Activated T-cell treated with anti-CD3 and anti-CD28 coated beads, Interleukin-2, amount 50 U/mL, for 4 hours (primary cell): ENCODE measurements at places on chromosomes 1 and 21. TPM values are rescaled to one million over a fixed set of nuclear protein-coding genes. Genes with fewer than 3 reads are reported as not detected.

DNA sequence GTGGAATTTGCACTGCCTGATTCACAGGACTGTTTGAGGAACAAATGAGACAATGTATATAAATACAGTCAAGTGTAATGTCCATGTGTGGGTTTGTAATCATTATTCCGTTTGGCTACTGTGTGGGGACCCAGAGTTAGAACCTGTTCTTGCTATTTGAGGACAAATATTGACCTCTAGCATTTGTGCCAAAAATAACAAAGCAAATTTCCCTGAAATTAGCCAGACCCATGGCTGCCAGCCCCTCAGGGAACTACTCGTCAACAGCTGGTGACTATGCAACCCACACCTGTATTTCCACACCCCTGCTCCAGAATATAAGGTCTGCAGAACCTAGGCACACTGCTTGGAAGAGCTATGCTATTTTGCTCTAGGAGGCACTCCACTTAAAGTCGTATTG, 70.7 kb downstream of the KCNJ6 start:
- no peak for DNase-seq

DNA sequence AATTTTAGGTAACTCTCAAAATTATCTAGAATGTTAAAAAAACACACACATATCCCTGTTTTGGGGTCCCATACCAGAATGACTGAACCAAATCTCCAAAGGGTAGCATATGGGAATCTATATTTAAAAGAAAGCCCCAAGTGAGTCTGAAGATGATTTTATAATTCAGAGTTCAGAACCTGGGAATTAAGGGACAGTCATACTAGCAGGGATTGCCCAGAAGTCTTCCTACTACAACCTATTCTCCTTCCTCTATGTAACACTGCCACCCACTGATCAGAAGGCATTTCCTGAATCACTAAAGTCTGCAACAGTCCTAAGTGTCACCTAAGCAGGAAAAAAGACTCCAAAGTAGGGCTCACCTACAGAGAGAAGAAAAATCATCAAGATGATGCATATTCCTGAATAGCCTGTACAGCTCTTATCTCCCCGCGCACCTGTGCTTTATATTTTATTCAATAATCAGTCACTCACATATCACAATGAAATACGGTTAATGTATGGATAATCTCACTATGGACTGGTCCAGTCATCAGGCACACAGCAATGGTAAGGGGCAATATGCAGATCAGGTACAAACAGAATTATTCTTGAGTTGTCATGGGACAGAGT, 4.9 kb downstream of the RGS1 start:
- no peak for DNase-seq

- DNase-seq: no peak
These were observed 150.3 kb downstream of the HMGB4 start for GRCh38 chr1:34013958-34014737.

DNA sequence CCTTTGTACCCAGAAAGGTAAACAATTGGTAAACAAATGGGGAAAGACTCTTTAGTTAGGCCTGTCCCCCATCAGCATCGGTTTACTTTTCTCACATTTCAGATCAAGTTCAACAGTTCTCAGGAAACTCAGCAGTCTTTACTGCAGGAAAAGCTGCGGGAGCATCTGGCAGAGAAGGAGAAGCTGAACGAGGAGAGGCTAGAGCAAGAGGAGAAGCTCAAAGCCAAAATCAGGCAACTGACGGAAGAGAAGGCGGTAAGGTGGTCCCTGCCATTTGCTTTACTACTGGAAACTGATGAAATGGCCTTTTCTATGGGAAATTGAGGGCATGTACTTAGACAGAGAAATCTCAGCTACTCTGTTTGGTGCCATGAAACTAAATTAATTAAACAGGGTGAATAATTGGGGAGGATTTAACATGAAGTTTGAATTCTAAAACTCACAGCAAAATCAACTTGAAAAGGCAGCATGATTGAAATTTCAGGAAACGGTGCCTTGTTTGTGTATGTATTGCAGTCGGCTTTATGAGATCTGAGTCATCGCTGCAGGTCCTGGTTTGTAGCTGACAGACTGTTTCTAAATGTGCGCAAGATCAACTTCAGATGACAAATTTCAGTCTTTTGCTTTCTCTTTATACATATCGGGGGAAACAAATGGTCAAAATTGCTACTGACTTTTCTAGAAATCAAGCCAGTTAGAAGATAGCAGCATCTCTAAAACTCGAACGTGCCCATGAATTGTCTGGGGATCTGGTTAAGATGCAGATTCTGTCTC, 67.9 kb upstream of the EFHD2 start:
- DNase-seq: no peak

GRCh38 chr1:180881806-180882509, 30.7 kb upstream of the KIAA1614 start:
- no peak for DNase-seq

DNA sequence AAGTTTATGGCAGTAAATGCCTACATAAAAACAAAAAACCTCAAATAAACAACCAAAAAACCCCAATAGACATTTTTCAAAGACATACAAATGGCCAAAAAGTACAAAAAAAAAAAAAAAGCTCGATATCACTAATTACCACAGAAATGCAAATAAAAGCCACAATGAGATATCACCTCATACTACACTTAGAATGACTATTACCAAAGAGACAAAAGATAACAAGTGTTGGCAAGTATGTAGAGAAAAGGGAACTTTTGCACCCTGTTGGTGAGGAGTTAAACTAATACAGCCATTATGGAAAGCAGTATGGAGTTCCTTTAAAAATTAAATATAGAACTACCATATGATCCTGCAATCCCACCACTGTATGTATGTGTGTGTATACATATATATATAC, 21.1 kb downstream of the SLC25A24 start:
- no peak for DNase-seq

- DNase-seq: no peak
These were observed 375.4 kb downstream of the COL11A1 start for GRCh38 chr1:102732927-102733326.

GRCh38 chr1:201450721-201451291, 18.2 kb downstream of the PHLDA3 start:
- DNase-seq: no peak

GRCh38 chr1:228149406-228150119, at the start of gene GJC2:
Gene GJC2 (plus strand): TSS chr1:228149930. CDS start chr1:228157759, 7,829 bp downstream.
- DNase-seq: no peak

GRCh38 chr21:27372381-27372780, 405.5 kb upstream of the ADAMTS5 start:
- DNase-seq: no peak

DNA sequence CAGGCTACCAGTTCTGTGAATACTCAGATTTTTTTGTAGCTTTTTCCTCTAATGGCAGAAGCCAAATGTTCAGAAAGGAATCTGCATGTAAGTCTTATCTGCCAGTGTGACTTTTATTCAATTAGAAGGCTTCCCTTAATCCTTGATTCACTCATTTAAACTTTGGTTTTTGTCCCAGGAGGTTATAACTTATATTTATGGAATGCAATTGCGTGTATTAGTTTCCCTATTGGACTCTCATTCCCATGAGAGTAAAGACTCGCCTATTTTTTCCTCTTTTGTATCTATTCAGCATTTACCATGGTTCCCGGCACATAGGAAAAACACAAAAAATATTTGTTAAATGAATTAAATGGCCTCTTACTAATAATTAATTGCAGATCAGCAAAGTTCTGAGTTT, 3.5 kb downstream of the NTMT2 start:
- DNase-seq: no peak

DNA sequence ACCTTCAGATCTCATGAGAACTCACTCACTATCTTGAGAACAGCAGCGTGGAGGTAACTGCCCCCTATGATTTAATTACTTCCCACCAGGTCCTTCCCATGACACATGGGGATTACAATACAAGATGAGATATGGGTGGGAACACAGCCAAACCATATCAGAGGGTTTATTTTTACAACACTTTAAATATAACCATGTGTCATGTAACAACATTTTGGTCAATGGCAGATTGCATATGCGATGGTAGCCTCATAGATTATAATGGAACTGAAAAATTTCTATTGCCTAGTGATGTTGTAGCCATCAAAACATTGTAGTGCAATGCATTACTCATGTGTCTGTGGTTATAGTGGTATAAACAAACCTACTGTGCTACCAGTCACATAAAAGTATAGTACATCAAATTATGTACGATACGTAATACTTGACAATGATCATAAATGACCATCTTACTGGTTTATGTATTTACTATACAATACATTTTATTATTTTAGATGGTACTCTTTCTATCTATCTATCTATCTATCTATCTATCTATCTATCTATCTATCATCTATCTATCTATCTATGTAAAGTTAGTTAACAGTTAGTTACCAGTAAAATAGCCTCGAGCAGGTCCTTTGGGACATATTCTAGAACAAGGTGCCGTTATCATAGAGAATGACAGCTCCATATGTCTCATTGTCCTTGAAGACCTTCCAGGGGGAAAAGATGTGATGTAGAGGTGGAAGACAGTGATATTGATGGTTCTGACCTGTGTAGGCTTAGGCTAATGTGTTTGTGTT, 12.6 kb upstream of the S100B start:
- DNase-seq: no peak

Gene NR1I3
- 0.46 TPM for total RNA-seq

Gene FTCD
- total RNA-seq: 0.33 TPM

Gene SYTL1
- 6.8 TPM for total RNA-seq
